Stimulated activated CD8-positive, alpha-beta memory T cell treated with anti-CD3 and anti-CD28 coated beads, Interleukin-12 subunit alpha, Interleukin-12 subunit beta, amount 100 ng/mL, for 4 hours (primary cell): ENCODE measurements at places on chromosomes 12 and 14.

DNA sequence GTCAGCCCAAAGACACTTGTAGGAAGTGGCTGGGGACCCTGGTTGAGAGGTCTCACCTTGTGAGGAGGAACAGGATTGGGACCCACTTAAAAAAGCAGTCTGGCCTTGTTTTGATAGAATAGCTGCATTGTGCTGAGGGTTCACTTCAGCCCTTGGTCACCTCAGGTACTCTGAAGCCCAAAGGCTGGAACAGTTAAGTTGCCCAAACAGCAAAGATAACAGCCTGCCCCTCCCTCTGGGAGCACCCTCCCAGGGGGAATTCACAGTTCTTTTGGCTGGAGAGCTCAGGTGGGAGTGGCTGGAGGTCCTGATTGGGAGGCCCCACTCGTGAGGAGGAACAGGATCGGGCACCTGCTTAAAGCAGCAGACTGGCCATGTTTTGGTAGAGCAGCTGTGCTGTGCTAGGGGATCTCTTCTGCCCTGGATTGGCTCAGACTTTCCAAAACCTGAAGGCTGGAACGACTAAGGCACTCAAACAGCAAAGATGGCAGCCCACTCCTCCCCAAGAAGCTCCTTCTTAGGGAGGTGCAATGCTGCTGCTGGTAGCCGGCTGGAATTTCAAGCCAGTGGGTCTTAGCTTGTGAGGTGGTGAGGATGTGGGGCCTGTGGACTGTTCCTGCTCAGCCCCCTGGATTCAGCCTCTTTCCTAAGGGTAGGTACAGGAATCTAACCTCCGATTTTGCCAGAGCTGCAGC is 143.8 kb upstream of the SLC38A2 start:
- no peak for DNase-seq

- DNase-seq: no peak
Measured at GRCh38 chr14:100866666-100867630, 36.6 kb downstream of the RTL1 start.

- DNase-seq: no peak
Measured at GRCh38 chr12:124030510-124030909, 57.5 kb downstream of the ZNF664 start.

- DNase-seq: no peak
Measured at GRCh38 chr14:30194741-30195148, 267.1 kb upstream of the PRKD1 start.

DNA sequence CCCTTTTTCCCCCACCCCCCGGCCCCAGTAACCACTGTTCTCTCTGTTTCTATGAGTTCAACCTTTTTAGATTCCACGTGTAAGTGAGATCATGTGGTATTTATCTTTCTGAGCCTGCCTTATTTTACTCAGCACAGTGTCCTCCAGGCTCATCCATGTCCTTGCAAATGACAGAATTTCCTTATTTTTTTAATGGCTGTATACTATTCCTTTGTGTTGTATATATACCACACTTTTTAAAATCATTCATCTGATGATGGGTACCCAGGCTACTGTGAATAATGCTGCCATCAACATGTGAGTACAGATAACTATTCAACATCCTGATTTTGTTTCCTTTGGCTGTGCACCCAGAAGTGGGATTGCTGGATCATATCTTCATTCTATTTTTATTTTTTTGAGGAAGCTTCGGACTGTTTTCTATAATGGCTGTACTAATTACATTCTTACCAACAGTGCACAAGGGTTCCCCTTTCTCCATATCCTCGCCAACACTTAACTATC is 54.7 kb downstream of the DDX51 start:
- DNase-seq: no peak

DNA sequence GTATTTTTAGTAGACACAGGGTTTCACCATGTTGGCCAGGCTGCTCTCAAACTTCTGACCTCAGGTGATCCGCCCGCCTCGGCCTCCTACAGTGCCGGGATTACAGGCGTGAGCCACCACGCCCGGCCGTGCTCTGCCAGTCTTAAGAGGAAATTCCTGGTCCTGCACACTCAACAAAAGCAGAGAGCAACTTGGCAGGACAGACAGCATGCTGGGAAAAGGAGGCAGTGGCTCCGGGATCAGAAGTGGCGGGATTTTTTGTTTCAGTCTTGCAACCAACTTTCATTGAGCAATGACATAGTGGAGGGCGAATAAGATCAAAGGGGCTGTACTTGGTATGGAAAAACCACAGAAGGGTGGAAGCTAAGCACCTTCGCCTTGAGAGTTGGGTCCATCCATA is 2.1 kb downstream of the CKAP4 start:
- no peak for DNase-seq

GRCh38 chr12:132447327-132447720 is 42.6 kb upstream of the FBRSL1 start:
- no peak for DNase-seq

GRCh38 chr14:71536015-71536740 is 396.1 kb upstream of the RGS6 start:
- DNase-seq: no peak

GRCh38 chr14:71485833-71486232 is 446.4 kb upstream of the RGS6 start:
- DNase-seq: no peak

- no peak for DNase-seq
Measured at GRCh38 chr14:26730929-26731618, 133.2 kb upstream of the NOVA1 start.

DNA sequence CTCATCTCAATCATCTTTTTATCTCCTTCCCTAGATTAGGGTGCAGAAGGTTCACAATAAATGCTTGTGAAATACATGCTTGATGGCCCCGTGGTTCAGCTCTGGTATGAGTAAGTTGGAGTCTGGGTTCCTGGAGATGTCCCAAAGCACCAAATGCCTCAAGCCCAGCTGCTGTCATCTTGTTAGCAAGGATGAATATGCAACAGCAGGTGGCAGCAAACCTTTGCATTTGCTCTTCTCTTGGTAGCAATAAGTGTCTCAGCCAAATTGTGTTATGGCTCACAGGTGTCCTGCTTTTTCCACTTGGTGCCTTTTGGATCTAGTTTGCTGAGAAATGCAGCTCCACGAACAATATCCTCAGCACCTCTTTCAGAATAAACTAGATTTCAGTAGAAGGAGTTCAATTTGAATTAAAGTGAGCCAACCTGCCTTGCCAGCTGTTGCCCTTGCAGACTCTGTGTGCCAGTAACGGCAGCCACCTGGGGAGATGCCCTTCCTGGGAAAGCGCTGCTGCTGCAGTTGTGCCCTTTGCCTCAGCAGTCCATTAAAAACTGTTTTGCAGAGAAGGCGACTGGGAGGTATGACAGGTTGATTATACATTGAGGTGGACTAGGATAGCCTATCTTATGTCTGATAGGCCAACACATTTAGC is 417.3 kb downstream of the SNAPC1 start:
- no peak for DNase-seq

- no peak for DNase-seq
Measured at GRCh38 chr12:12954356-12954755, 2.4 kb upstream of the GPRC5D start.

GRCh38 chr14:59022144-59022543 is 166.3 kb upstream of the DAAM1 start:
- no peak for DNase-seq

- DNase-seq: no peak
Measured at GRCh38 chr12:131006036-131006735, 52.5 kb downstream of the ADGRD1 start.

DNA sequence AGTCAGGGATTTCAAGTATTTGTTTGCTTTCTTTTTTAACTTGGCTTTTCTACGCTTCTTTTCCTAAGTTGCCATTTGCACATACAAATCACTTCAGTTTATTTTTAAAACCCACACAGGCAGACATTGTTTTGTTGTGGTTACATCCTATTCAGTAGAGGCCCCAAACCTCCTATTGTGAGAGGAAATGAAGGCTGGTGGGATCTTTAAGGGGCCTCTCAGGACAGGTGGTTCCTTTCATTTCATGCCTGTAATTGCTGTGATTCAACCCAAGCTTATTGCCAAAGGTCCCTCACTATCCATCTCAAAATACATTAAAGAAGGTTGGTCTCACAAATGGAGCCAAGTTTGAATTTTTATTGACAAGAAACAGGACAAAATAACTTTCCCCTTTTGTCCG is 257.1 kb downstream of the ADAMTS20 start:
- DNase-seq: no peak

DNA sequence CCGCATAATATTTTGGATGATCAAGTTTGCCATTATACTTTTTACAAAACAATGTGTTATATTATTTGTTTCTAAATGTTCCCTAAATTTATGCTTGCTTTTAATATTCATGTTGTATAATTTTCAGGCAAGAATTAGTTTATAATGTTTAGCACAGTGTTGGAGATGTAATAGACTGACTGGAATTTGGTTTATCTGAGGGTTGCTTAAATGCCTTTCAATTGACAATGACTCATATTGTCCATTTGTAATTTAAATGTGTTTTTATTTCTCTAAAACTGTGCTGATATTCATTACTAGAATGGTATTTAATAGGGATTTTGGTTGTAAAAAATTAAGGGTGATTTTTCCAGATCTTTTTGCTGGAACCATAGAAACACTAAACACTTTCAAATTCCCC is 788.4 kb downstream of the SLC6A15 start:
- no peak for DNase-seq

- DNase-seq: no peak
Measured at GRCh38 chr14:50311337-50311971, 575 bp downstream of the L2HGDH start.

GRCh38 chr12:121831571-121832245 is 27.0 kb downstream of the HPD start:
- no peak for DNase-seq

DNA sequence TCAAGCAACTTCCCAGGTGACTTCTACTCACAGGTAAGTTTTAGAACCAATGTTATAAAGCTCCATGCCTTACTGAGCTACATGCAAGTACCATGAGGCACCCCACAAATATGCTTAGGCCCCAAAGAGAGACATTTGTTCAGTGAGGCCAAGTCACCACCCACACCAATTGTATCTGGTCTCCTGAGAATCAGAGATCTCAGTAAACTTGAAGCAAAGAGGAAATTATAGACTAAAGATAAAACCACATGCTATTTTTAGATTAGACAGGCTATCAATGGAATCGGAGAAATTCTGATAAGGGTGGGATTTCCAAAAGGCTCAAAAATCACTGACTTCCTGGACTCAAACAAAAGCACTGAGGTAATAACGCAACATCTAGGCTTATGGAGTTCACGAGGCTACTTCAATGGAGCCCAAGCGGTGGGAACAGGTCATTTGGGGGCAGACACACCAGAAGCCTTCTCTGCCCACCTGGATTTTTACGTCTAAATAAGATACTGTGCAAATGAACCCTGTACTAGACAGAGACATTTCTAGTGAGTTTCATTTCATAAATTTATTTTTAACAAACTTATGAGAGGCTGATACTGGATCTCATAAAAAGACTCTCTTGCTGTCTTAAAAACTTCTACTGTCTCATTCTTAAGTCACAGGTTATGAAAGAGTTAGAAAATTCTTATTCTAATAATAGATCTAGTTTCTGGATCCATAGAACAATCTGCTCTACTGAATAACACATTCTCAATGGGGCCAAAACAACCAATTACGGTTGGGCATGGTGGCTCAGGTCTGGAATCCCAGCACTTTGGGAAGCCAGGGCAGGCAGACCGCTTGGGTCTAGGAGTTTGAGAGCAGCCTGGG is 7.7 kb downstream of the SLC15A4 start:
- no peak for DNase-seq

DNA sequence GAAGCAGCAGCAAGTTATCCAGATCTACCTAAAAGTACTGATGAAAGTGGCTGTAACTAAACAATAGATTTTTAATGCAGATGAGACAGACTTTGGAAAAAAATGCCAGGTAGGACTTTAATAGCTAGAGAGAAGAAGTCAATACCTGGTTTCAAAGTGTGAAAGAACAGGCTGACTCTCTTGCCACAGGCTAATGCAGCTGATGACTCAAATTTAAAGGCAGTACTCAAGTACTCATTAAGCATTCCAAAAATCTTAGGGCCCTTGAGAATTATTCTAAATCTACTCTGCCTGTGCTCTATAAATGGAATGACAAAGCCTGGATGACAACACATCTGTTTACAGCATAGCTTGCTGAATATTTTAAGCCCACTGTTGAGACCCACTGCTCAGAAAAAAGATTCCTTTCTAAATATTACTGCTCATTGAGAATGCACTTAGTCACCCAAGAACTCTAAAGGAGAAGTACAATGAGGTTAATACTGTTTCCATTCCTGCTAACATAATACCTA is 68.6 kb upstream of the SYT1 start:
- no peak for DNase-seq

GRCh38 chr14:38663382-38663781 is 407.5 kb upstream of the CLEC14A start:
- DNase-seq: no peak

DNA sequence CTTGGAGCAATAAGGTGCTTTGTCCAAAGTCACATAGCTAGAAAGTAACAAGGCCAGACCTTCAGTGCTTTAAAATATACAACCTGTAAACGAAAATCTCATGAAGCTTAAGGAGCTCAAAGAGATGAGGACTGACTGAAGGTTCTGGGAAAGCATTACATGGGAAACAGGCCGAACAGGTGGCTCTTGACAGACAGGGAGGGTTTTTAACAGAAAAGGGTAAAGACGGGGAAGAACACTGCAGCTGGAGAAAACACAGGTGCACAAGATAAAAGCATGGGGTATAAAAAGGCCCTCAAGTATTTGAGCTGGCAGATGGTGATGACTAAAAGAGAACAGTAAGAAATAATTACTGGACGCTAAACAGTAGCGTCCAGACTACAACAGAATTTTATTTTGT is 257.2 kb downstream of the NELL2 start:
- no peak for DNase-seq

DNA sequence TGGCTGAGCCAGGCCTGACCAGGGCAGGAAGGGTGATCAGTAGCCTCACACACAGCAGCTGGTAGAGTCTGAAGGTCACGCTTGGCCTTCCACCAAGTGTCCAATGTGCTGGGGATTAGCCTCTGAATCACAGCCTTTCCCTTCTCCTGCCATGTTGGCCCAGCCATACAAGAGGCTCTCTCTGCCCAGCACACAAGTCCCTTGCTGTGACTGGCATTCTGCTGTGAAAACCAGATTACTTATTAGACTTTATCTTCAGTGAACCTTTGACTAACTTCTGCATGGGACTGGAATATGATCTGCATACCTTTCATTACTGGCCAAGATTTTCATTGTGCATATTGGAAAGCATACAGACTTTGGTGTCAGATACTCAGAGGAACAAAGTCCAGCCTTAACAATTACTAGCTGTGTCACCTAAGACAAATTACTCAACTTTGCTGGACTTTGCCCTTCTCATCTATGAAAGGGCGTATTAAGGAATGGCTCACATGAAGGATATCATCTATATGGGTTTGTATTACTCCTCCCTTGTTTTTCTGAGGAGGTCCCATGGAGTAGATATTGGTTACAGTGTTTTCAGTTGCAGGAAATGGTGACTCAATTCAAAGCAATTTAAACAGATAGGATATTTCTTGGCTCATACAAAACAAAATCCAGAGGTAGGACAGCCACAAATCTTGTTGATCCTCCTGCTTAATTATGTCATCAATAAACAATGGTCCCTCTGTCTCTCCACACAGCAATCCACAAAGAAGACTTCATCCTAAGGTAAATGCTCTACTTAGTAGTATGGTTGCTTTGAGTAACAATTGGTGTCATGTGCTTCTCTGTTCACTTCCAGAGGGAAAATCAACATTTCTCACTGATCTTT is 99.6 kb downstream of the DYRK2 start:
- no peak for DNase-seq
